ENCODE measurements at places on chromosomes 3 and 15. TPM values are rescaled to one million over a fixed set of nuclear protein-coding genes. Genes with fewer than 3 reads are reported as not detected.

DNA sequence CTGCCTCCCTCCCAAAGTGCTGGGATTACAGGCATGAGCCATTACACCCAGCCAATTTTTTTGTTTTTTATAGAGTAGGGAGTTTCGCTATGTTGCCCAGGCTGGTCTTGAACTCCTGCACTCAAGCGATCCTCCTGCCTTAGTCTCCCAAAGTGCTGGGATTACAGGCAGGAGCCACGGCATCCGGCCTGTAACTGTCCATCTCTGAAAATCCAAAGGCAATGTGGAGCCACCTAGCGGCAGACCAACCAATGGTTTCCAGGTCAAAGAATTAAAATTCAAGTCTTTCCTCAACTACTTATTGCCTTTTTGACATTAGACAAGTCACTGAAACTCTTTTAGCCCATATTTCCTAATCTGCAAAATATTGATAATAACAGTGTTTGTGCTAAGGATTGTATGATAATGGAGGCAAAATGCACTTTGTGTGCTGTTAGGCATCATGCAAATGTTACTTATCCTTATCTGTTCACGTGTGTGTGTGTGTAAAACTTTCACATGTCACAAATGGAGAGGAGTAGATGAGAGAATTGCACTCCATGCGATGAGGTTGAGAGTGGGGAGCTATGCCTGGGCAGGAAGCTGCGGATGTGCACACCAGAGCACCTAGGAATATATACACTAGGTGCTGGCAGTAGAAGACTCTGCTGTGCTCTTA lies 48.7 kb downstream of the COL8A1 start:
- DNase-seq, result peak; percentile 42

- DNase-seq, result no peak
These were observed 54.6 kb downstream of the CAPN3 start for GRCh38 chr15:42413920-42414319.

The DPPA2 gene
- not detected for polyA plus RNA-seq

The TM4SF4 gene
- not detected for polyA plus RNA-seq

- no peak for DNase-seq
These were observed 235.2 kb downstream of the GREM1 start for GRCh38 chr15:32952901-32953532.

DNA sequence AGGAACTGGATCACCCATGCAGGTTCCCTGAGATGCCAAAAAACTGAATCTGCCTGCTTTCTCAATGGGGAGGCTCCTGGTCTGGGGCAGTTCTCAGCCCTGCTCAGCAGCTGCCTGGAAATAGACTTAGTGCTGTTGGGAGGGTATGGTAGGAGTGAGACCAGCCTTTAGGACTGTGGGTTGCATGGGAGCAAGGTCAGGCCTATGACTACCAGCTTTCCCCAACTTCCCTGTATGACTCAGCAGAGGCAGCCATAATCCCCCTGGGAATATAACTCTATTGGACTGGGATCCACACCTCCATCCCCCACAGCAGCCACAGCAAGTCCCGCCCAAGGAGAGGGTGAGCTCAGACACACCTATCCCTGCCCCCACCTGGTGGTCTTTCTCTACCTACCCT lies 87.0 kb downstream of the CFAP44 start:
- no peak for DNase-seq

DNA sequence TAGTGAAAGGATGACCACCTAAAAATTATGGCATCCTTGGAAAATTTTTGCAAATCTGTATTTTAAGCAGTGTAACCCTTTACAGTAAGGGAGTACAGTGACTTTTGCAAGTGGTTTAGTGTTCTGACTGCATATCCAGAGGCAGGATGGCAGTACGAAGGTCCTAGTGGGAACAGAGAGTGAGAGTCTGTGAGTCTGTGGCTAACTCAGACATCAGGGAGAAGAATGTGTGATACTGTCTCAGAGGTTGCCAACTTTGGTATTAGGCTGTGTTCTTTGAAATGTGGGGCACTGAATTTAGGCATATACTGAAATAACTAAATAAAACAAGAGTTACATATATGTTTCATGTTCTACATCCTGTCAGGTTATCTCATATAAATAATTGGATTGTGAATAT lies 25.7 kb downstream of the PRKCI start:
- no peak for DNase-seq

DNA sequence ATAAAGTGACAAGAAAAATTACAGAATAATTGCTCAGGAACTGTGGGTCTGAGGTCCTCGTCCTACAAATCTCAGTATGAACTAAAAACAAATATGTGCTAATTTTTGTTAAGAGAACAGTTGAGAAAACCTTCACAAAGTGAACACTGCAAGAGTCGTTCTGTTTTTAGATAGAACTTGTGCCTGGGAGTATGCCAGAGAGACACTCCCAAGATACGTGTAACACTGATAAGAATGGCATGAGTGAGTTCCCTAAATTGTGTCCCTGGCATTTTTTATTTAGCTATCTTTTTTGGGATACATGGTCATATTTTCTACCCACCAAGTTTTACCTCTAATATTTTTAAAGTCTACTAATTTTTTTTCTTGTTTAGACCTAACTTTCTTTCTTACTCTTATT lies 860.0 kb upstream of the NR2F2 start:
- no peak for DNase-seq

GRCh38 chr15:58179741-58180381 lies 41.7 kb downstream of the AQP9 start:
- DNase-seq, result peak; percentile 91

DNA sequence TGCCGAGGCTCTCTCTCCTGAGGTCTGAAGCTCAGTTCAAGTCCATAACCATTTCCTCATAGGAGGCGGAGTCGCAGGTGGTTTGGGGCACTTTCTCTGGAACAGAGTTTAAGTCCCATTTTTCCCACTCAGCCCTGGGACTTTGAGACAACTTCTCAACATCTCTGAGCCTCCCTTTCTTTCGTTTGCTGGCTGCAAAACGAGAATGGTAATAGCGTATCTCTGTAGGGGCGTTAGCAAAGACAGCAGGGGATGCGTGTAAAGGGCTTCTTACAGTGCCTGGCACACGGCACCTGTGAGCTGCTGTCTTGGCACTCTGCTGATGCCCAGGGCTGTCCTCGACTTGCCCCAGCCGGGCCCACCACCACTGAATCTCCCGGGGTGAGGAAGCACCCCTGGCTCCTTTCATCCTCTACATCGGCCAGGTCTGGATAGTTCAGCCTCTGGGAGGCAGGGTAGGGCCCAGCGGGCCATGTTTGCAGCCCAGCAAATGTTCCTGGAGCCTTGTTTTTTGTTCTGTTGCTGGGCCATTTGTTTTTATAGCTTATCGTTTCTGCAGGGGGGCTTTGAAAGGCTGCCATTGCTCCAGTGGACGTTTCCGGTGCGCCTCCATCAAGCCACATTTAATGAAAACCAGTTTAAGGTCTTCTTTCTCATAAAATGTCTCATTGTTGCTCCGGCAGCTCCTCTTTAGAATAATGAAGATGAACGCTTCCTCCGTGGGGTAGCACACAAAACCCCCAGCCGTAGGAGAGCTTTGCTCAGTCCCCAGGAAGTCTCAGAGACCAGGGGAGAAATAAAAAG lies 60.0 kb upstream of the WNT5A start:
- DNase-seq, result no peak

DNA sequence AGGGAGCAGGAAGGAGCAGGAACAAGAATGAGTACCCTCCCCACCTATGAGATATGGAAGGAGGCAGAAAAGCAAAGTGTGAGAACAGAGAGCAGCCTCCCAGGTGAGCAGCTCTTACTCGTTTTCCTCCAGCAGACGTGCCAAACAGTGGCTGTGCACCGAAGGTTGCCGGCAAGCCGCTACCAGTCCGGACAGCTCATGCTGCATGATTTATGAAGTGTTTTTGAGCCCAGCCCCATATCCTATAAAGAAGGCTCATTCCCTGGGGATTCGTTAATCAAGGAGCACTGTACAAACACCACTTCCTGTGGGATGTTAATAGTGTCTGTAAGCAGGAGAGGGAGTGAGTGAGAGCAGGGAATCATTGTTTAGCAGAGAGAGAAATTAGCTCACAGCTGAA lies 118.3 kb upstream of the FOXB1 start:
- DNase-seq, result peak; percentile 90

DNA sequence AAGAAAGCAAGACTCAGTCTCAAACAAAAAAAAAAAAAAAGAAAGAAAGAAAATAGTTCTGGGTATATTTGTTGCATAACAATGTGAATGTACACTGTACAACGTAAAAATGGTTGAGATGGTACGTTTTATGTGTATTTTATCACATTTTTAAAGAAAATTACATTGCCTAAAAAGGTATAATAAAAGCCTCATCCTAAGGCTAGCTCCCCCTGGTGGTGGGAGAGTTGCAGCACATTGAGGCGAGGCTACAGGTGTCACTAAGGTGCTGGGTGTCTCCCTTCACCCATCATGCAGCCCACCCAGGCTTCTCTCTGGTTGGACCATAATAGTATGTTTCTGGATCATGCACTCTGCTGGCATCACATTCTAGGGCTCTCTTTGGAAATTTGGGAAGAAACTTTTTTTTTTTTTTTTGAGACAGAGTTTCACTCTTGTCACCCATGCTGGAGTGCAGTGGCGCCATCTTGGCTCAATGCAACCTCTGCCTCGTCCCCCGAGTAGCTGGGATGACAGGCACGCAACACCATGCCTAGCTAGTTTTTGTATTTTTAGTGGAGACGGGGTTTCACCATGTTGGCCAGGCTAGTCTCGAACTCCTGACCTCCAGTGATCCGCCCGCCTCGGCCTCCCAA lies 12.4 kb upstream of the RAB11A start:
- DNase-seq, result peak; percentile 37

DNA sequence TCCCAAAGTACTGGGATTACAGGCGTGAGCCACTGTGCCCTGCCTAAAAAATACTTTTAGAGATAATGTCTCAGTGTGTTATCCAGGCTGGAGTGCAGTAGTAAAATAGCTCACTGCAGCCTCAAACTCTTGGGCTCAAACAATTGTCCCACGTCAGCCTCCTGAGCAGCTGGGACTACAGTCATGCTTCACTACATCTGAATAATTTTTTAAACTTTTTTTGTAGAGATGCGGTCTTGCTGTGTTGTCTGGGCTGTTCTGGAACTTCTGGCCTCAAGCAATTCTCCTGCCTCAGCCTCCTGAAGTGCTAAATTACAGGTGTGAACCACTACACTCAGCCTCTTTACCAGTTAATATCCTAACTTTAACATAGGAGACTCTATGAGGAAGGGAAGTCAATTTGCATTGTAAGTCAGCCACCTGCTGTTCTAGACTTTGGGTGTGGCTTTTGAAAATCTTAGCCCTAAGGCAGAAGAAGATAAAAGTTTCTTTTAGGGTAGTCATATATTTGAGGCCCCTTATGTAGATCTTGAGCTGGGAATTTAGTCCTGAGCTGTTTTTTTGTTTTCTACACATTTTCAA lies 78.2 kb upstream of the RASGRP1 start:
- DNase-seq, result no peak

- DNase-seq, result no peak
These were observed 94.9 kb upstream of the AADACL2 start for GRCh38 chr3:151638555-151639417.

The ZNF80 gene
- polyA plus RNA-seq, result not detected

DNA sequence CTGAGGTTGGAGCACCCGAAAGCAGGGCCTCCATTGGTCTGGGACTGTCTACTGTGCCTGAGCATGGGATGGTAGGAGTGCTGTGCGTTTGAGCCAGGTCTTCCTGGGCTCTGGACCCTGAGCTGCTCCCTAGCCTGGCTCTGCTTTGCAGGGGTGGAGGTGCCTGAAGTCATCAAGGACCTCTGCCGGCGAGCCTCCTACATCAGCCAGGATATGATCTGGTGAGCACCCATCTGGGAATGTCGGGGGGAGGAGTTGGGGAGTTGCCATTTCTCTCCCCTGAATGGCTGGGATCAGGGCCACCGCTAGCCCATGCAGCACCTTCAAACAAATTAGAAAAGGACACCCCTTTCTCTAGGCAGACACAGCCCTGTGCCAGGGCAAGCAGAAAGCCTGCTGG lies 20.7 kb downstream of the DUOX1 start:
- no peak for DNase-seq

GRCh38 chr3:13370609-13371008 lies 49.5 kb downstream of the NUP210 start:
- DNase-seq, result no peak

DNA sequence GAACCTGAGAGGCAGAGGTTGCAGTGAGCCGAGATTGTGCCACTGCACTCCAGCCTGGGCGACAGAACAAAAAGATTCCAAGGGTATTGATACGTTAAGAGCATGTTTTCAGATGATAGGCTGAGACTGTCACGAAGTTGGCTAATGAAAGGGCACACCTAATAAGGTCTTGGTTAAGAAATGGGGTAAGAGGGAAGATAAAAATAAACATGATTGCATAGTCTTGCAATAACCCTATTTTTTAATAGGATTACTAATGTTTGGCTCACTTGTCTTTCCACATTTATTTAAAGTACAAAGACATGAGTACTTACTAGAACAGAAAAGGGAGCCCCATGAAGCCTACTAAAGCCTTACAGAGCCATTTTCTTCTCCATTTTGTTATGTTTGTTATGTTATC lies 109.0 kb downstream of the FRMD4B start:
- DNase-seq, result peak; percentile 51

DNA sequence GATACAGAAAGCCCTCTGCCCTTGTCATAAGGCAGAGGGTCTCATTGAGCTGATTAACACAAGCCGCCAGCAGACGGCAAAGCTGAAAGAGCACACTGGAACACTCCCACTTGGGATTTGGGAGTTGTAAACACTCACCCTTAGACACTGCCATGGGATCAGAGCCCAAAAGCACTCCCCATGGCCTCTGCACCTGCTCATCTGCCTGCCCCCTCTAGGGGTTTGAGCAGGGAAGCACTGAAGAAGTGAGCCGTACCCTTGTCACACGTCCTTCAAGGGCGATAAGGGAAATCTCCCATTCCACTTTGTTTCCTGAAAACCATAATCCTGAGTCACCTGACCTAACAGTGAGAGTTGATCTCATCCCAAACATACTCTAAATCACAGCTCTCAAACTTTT lies 14.7 kb downstream of the FSIP1 start:
- no peak for DNase-seq

The P2RY14 gene
- not detected for polyA plus RNA-seq

DNA sequence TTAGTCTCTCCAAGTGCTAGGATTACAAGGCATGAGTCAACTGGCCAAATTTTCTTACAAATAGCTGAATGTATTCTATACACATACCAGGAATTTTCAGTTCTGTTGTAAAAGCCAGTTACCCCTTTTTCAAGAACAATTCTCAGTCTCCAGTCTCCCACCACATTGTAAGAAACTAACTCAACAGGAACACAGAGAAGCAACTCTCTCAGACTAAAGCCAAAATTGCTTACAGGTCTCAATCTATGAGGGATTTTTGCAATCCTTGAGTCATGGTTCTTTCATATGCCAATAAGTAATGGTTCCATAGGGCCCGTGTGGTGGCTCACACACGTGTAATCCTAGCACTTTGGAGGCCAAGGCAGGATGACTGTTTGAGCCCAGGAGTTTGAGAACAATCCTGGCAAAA lies 8.5 kb downstream of the IP6K2 start:
- peak; percentile 52 for DNase-seq

DNA sequence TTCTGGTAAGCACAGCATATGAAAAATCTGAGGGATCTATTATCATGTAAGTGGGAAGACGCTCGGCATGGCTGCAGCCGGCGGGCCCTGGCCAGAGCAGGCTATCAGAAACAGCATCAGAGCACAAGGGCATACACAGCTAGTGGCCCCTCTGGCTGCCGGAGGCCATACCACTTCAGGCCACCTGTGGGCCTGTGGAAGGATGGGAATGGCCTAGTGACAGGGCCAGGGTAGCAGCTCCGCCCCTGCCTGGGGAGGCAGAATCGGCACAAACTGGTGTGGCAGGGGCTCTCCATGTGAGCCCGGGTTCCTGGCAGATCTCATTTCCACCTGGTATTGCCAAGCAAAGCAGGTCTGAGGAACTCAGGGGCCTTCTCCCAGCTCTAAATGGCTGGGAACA lies 46.4 kb downstream of the SH3BP5 start:
- DNase-seq, result no peak

All from mammary epithelial cell (primary cell).